Esophagus muscularis mucosa (tissue), 4 donors: ENCODE measurements at places on chromosomes 12 and 14. TPM values are rescaled to one million over a fixed set of nuclear protein-coding genes. Genes with fewer than 3 reads are reported as not detected.

- no peaks in the 10 kb centered on the region for H3K36me3 ChIP-seq
- H3K4me3 ChIP-seq: no peak overlapping the region
- no peak overlapping the region for H3K27ac ChIP-seq
- no peaks in the 10 kb centered on the region for H3K27me3 ChIP-seq
- H3K4me1 ChIP-seq: no peaks in the 10 kb centered on the region
Measured at GRCh38 chr12:84619053-84619571, 293.5 kb downstream of the SLC6A15 start.

- H3K27ac ChIP-seq: no peak overlapping the region
- no peaks in the 10 kb centered on the region for H3K4me1 ChIP-seq
- no peaks in the 10 kb centered on the region for H3K27me3 ChIP-seq
- no peak overlapping the region for H3K4me3 ChIP-seq
Measured at GRCh38 chr12:30417697-30418231, 277.9 kb downstream of the IPO8 start.

GRCh38 chr12:78863482-78864402 is 832 bp upstream of the SYT1 start:
- DNase-seq: no peak
- no peaks in the 10 kb centered on the region for H3K36me3 ChIP-seq
- H3K4me1 ChIP-seq: peaks cover 22% of the 10 kb centered on the region
- no peaks in the 10 kb centered on the region for H3K27me3 ChIP-seq
- no peak overlapping the region for H3K27ac ChIP-seq
- peak overlapping the region; percentile 50 for H3K4me3 ChIP-seq

GRCh38 chr12:102917026-102917787 is at the start of gene PAH:
TSS of gene PAH (minus strand) at chr12:102917244. CDS start at chr12:102917130, 114 bp downstream.
- H3K4me1 ChIP-seq: peaks cover 6% of the 10 kb centered on the region
- H3K36me3 ChIP-seq: no peaks in the 10 kb centered on the region
- DNase-seq: no peak
- H3K27me3 ChIP-seq: no peaks in the 10 kb centered on the region

GRCh38 chr14:100278702-100279101 is 27.5 kb downstream of the SLC25A29 start:
- H3K27me3 ChIP-seq: no peaks in the 10 kb centered on the region
- no peaks in the 10 kb centered on the region for H3K36me3 ChIP-seq
- peaks cover 53% of the 10 kb centered on the region for H3K4me1 ChIP-seq
- H3K27ac ChIP-seq: no peak overlapping the region
- DNase-seq: no peak
- no peak overlapping the region for H3K4me3 ChIP-seq

DNA sequence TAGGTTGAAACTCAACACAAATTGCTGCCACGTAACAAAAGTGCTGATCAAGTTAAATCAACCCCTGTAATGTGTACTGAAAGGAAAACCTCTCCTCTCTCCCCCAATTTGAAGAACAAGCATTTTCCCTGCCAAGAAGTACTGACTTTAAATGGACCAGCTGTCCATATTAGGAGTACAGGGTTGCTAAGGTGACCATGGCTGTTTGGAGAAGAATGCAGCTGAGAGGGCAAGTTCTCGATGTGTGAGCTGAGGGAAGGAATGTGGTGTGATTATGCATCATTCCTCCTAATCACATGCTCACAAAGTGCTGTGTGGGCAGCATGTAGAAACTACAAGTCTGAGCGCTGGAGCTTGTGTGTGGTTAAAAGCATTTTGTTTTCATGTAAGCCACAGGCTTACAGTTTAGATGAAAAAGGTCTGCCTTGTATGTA is 50.9 kb upstream of the CCT2 start:
- H3K36me3 ChIP-seq: no peaks in the 10 kb centered on the region
- DNase-seq: peak; percentile 92
- peak overlapping the region; percentile 18 for H3K4me3 ChIP-seq
- H3K27ac ChIP-seq: peak overlapping the region; percentile 76

DNA sequence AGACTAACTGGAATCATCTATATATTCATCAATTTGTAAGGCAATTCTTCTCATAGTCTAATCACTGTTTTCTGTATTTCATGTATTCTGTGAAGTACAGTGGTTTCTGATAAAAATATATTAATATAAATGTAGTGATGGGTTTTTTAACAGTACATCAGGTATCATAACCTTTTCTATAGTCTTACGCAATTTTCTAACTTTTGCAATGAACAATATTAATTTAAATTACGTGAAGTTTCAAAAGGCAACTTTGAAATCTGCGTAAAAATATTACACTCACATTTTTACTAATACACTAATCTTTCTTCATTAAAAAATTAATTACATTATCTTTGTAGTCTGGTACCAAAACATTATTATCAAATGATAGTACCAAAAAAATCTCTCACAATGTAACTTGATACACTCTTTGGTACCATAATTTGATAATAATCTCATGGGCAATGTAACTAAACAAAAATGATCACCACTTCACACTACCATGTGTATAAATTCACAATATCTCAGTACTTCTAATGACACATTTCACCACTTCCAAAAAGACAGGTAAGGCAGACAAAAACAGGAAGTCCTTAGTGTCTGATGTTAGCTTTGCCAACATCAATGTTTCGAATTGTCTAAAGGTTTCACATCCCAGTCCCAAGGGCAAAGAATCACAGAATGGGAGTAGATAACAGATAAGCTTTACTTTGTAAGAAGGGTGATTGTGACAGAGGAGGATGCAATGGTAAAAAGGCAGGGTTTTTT is 8.7 kb downstream of the DNAI7 start:
- H3K4me1 ChIP-seq: peaks cover 13% of the 10 kb centered on the region
- no peak for DNase-seq
- H3K36me3 ChIP-seq: no peaks in the 10 kb centered on the region

DNA sequence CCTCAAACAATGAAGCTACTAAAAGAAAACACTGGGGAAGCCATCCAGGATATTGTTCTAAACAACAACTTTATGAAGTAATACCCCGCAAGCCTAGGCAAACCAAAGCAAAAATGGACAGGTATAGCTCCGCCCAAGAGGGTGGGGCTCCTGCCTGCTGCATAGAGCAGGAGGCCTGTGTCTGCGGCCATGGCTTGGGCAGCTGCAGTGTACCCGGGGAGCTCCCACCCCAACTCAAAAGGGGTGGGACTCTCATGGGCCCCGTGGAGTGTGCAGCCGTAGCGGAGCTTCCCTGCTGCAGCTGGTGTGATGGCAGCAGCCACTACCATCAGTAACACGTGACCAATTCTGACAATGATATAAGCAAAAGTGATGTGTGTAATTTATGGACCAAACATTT is 264.2 kb upstream of the KITLG start:
- no peak overlapping the region for H3K27ac ChIP-seq
- no peaks in the 10 kb centered on the region for H3K27me3 ChIP-seq
- no peaks in the 10 kb centered on the region for H3K36me3 ChIP-seq

- no peaks in the 10 kb centered on the region for H3K36me3 ChIP-seq
- H3K27me3 ChIP-seq: no peaks in the 10 kb centered on the region
- no peak overlapping the region for H3K4me3 ChIP-seq
Measured at GRCh38 chr14:35353409-35354172, 51.0 kb downstream of the NFKBIA start.

DNA sequence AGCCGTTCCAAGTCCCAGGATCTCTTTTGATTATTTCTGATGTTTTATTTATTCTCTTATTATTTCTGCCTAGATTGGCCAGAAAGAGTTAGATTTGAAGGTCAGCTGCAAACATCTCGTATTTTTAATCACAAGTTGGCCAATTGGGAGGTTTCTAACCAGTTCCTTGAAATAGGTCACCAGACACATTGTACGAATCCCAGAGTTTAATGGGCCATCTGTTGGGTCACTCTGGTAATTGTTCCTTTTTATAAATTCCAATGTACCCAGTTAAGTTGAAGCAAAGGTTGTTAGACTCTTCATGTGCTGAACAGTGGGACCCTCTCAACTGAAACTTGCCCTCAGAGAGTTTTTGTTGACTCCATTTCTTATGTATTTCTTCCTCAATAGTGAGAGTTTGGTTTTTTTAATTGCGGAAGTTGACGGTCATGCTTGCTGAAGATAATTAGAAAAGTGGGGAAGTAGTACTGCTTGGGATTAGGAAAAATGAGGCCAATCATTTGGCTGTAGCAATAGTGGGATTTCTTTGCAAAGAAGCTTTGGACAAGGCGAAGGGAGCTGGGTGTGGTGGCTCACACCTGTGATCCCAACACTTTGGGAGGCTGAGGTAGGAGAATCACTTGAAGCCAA is 382.7 kb upstream of the RGS6 start:
- no peak for DNase-seq
- H3K36me3 ChIP-seq: no peaks in the 10 kb centered on the region
- no peaks in the 10 kb centered on the region for H3K27me3 ChIP-seq
- no peaks in the 10 kb centered on the region for H3K4me1 ChIP-seq
- no peak overlapping the region for H3K27ac ChIP-seq

DNA sequence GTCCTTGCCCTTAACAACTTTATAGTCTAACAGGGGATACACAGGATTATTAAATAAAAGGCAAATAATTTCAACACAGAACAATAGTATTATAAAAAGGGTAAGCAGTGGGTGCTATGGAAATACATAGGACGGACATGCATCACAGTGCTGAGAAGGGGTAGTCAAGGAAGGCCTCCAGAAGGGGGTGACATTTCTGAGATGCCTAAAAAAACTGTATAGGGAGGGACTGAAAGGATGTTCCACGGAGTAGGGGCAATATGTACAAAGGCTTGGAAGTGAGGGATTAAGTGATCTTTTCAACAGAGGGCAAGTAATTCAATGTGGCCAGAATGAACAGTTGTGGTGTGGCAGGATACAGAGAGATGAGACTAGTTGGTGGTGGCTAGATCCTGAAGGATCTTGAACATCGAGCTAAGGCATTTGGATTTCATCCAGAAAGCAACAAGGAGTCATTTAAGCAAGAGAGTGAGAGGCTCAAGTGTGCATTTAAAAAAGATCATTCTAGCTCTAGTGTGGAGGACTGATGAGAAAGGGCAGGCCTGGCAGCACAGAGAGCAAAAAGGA is 8.9 kb upstream of the ATP5MC2 start:
- no peak overlapping the region for H3K4me3 ChIP-seq
- no peak for DNase-seq
- no peak overlapping the region for H3K27ac ChIP-seq

GRCh38 chr12:101018540-101018939 is 191.5 kb downstream of the SLC5A8 start:
- DNase-seq: no peak
- H3K4me3 ChIP-seq: no peak overlapping the region
- no peaks in the 10 kb centered on the region for H3K4me1 ChIP-seq

DNA sequence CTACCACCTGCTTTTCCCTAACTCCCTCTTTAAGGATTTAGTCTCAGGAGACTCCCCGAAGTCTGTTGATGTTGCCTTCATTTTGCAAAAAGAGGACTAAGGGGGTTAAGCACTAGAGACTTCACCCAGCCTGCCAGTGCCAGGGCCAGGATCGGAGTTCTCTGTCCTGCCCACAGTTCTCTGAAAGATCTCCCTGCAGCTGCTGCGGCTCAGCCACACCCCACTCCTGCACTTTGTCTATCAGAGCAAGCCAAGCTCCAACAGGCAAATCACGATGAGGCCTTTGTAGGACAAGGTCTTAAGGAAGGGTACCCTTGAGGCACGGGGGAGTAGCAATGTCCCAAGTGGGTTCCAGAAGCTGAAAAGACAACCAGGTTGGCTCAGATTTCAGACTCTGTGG is 148.8 kb upstream of the EGLN3 start:
- no peak overlapping the region for H3K4me3 ChIP-seq
- no peak overlapping the region for H3K27ac ChIP-seq
- no peaks in the 10 kb centered on the region for H3K27me3 ChIP-seq
- H3K4me1 ChIP-seq: peaks cover 10% of the 10 kb centered on the region

DNA sequence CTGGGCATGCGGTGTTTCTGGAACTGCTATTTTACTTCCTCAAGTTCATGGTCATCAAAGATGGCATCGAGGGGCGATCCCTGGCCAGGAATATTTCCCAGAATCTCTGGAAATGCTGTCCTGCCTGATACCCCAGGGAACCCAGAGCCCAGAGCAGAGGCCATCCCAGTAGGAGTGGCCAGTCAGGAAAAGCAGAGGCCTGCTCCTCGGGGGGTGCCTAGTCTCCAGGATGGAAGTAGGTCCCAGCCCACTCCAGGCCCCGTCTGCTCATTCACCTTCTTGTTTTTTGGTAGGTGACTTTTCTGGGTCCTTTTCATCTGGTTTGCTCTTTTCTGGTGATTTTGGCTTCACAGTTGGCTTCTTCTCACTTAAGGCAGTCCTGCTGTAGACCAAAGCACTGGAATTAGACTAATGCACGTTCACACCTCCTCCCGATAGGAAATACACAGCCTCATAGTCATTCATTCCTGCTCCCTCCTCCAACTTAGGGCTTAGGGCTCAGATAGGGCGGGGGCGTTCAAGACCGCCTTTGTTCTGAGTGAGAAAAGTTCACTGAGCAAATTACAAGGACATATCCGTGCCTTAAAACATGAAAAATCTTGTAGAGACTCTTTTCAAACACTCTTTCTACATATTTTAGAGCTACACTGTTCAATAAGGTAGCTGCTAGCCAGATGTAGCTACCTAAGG is 51.1 kb downstream of the TRAFD1 start:
- H3K36me3 ChIP-seq: peaks cover 73% of the 10 kb centered on the region
- H3K4me1 ChIP-seq: no peaks in the 10 kb centered on the region
- H3K27me3 ChIP-seq: no peaks in the 10 kb centered on the region
- H3K27ac ChIP-seq: no peak overlapping the region
- no peak overlapping the region for H3K4me3 ChIP-seq

DNA sequence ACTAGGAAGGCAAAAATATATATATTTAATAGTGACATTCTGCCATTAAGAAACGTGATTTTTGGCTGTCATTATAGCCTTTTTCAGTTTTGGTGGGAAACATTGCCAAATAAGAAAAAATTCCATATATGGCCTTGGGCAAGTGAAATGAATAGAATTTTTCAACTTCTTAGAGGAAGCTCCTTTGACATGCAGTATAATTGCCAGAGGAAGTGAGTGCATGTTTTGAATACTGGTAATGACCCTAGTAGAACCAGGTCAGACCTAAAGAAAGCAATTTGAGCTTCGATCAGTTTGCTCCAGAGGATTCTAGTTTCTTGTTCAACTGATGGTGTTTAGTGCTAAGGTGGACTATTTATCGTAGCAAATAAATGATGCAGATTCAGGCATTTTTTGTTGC is 26.2 kb upstream of the TRIM9 start:
- no peak overlapping the region for H3K27ac ChIP-seq

DNA sequence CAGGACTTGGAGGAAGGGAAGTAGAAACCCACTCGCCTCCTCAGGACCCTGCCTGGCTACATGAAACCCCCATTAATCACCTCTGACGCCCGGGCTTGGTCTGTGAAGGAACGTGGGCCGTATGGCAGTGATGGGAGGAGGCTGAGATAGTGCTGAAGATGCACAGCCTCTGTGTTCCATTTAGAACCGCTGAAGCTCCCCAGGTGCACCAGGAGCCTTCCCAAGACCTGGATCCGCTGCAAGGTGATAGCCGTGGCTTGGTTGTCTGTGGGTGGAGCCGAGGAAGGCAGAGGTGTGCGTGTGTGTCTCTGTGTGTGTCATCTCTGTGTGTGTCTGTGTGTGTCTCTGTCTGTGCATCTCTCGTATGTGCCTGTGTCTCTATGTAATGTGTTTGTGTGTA is 293.1 kb downstream of the CACNA1C start:
- peaks cover 68% of the 10 kb centered on the region for H3K4me1 ChIP-seq
- no peak overlapping the region for H3K4me3 ChIP-seq
- peak overlapping the region; percentile 78 for H3K27ac ChIP-seq
- no peak for DNase-seq

GRCh38 chr12:42097971-42098370 is 46.7 kb downstream of the GXYLT1 start:
- peaks cover 7% of the 10 kb centered on the region for H3K36me3 ChIP-seq
- no peak for DNase-seq
- no peak overlapping the region for H3K4me3 ChIP-seq
- H3K4me1 ChIP-seq: no peaks in the 10 kb centered on the region

Gene C12orf56
- not detected for total RNA-seq

Gene TPH2
- not detected for total RNA-seq

Gene GPR84
- 0.66 TPM for total RNA-seq

Gene GDF11
- total RNA-seq: 1.7 TPM

Gene GUCY2C
- not detected for total RNA-seq

Gene CIROP
- total RNA-seq: 0.19 TPM

Gene NOS1
- total RNA-seq: 4.0 TPM

Gene KRT75
- not detected for total RNA-seq

Gene SERPINA12
- not detected for total RNA-seq

Gene CLMN
- 8.7 TPM for total RNA-seq
